ENCODE measurements at places on chromosomes 1 and 21.
A peak's percentile ranks its signal among the peaks of the same experiment; 100 is the strongest.

GRCh38 chr1:91349524-91349923 is 55.1 kb downstream of the HFM1 start:
- no peak for DNase-seq

DNA sequence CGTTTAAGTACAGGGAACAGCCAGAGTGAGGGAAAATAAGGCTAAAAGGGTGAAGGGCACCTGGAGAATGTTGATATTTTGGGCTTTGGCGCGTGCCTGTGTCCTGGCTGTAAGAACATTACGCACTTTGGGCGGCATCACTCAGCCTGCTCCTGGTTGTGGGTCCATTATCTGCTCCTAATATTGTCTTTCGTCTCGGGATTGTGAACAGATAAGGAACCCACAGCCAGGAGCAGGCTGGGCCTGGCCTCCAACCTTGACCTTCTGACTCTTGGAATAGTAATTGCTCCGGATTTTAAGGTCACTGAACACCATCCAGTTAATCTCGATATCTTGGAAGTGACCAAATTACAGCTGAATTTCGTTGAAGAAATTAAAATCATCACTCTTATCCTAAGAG is 61.9 kb downstream of the TCP10L start:
- DNase-seq, result no peak

DNA sequence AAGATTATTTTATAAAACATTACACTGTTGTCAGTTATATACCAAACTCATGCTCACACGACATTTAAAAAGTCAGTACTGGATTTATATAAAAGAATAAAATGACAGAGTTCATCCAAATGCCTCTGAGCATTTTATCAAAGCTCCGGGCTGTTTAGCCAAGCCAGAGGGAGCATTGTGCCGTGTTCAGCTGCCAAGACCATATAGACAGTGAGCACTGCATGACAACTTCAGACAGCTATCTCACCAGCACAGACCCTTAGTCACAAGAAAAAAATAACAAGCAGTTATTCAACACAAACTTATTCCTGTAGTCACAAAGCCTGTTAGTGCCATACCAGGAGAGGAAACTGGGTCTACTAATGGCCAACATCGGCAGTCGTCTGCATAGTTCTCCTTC is 88.0 kb upstream of the PBX1 start:
- no peak for DNase-seq

DNA sequence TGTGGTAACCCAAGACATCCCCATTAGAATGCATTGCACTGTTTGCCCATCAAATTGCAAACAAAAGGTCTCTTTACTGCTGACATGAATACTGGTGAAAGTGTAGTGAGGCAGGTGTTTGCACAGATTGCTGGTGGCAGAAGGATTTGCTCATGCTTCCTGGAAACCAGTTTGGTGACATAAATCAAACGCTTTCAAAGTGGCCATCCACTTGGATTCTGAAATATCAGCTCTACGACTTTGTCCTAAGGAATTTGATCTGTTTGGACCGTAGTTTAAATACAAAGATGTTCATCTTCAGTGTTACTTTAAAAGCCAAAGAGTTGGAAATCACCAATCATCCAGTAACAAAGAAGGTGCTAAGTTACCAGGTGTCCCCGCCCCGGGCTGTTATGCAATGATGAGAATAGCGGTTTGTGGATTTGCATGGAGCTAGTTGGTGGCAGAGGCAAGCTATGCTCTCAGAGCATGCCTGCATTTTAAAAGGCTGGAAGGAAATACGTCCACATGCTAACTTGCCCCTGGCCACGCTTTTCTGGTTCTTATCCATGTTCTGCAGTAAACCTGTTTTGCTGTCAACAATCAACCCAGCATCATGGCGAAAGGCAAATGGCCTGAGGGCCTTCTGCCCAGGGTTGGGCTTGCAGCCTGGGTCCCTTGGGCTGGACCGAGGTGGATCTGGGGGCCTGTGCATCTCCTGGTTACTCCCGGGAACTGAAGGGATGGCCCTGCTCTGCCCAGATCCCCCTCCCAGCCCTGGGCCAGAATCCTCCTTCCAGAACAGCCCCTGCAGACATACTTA is 49.2 kb downstream of the UMODL1 start:
- peak; percentile 85 for DNase-seq

- DNase-seq, result no peak
These were observed 18.0 kb upstream of the ASB17 start for GRCh38 chr1:75950176-75950575.

DNA sequence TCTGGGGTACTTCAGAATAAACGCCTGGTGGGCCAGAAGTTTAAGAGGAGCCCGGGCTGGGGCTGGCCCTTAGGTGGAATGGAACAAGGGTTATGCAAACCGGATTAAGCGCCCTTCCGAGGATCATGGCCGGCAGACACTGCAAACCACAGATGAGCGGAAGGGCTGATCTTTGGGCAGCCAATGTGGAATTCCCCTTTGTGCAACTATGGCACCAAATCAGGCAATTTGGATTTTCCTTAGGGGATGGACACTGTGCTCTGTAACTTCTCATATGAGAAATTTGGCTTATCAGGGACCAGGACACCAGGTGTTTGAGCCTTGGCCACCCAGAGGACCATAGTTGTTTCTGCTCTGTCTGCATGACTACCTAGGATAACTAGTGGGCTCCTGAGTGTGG is 5.7 kb upstream of the IL10 start:
- DNase-seq, result no peak

DNA sequence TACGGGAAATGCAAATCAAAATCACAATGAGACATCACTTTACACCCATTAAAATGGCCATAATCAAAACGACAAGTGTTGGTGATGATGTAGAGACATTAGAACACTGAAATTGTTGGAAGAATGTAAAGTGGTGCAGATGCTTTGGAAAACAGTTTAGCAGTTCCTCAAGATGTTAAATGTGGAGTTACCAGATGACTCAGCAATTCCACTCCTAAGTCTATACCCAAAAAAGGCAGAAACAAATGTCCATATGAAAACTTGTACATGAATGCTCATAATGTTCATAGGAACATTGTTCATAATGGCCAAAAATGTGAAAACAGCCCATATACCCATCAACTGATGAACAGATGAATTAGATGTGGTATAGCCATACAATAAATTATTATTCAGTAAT is 267.4 kb downstream of the KCNH1 start:
- no peak for DNase-seq

GRCh38 chr1:85172684-85173337 is 28.0 kb downstream of the SYDE2 start:
- no peak for DNase-seq

DNA sequence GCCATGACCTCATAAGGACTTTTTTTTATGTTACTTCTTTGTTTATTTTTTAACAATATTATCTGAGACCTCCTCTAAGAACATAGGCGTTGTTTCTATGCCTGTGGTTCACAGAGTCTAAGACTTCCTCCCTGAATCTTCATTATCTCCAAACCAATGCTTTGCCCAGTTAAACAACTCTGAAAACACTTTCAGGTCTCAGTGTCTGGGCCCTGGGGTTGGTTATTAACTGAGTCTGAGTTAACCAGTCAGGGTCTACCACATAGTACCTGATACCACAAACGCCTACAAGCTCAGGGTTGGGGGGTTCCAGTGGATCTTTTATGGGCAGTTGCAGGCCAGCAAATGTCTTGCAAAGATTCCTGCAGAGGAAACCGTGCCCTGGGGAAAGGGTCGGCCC is 138.2 kb downstream of the AJAP1 start:
- DNase-seq, result no peak

GRCh38 chr1:196063294-196063693 is 544.9 kb downstream of the KCNT2 start:
- no peak for DNase-seq

GRCh38 chr1:159821171-159821867 is 5.4 kb upstream of the SLAMF8 start:
- peak; percentile 43 for DNase-seq

DNA sequence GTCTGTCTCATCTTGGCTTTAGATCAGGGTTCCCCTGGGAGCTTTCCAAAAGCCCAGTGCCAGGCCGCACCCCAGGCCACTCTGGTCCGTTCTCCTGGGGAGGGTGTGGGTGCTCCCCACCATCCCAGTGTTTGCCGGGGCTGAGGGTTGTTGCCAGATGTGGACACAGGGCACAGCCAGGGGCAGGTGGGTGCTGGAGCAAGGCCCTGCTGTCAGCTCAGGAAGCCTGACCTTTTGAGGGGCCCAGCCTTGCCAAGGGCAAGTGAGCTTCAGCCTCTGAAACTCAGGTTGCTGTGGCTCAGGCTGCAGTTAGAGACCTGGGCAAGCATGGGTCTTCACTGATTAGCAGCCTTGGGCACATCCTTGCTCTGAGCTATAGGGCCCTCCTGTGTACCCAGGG is 22.8 kb upstream of the ZBTB21 start:
- DNase-seq, result no peak

GRCh38 chr1:226401355-226402303 is 6.3 kb downstream of the PARP1 start:
- DNase-seq, result no peak

GRCh38 chr1:41175546-41175945 is 66.6 kb downstream of the SCMH1 start:
- DNase-seq, result no peak

GRCh38 chr1:172083191-172083590 is 241.9 kb downstream of the DNM3 start:
- DNase-seq, result no peak

DNA sequence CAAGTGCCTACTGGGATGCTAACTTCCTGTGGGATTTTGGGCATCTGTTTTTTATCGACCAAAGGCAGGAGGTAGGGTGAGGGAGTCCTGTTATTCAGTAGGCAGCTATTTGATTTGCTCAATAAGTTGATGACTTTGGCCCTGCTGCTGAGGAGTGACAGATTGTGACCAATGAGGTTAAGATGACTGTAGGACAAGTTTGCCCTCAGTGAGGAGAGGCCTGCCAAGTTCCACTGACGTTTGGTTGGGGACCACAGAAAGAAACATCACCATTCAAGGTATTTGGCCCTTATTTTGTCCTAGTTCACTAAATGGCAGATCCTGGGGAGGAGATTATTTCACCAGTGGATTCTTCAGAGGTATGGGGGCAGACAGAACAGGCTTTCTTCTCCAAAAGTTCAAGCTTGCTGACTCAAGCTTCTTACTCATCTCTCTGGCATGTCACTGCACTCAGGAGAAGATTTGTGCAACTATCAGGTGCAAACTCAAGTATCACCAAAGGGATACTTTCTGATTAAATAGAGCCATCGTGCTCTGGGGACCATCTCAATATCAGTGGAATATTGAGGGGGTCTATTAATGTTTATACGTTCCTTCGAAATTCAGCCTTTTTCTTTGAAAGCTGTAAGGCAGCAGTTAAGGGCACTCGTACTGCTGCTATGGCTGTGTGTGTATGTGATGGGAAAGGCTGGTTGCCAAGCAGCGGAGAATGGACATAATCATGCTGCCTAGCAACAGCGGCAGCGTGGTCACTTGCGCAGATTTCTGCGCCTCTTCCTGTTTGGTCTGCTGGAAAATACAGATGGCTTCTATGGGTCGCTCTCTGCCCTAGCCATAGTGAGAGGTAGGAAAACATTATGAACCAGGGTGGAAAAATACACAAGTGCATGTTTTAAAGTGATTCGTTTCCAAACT is 78.7 kb downstream of the PBX1 start:
- DNase-seq, result no peak

GRCh38 chr21:37454869-37455503 is 88.4 kb downstream of the DYRK1A start:
- DNase-seq, result no peak

DNA sequence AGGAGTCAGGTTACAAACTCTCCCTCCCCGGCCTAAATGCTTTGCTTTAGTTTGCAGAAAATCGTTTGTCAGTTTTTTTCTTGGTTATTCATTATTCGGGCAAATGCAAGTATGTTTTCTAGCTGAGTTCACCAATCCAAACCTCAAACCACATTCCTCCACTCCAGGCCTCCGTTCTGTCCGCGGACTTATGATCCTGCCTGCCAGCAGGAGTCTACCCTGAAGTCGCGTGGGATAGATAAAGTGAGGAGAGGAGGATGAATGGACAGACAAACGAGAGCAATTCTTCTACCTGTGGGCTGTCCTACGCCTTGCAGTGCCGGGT is 1.3 kb downstream of the ADAMTS1 start:
- no peak for DNase-seq

DNA sequence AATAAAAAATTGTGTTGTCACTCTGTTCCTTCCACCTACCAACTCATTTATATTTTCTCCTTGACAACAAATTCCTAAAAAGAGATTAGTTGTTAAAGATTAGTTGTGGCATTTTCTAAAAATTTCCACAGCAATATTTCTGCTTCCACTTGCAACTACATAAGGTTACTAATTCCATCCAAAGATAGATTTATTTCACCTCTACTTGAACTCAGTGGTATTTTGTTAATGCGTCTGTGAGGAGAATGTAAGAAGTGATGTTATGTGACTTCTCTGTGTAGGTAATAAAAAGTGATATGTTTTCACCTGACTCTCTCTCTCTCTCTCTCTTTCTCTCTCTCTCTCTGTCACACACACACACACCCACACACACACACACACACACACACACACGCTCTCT is 1104.8 kb downstream of the AMY1C start:
- DNase-seq, result no peak

- no peak for DNase-seq
These were observed 4.7 kb downstream of the FAM229A start for GRCh38 chr1:32357614-32358013.

- peak; percentile 52 for DNase-seq
These were observed 40.2 kb upstream of the EPS8L3 start for GRCh38 chr1:109803901-109804331.

- no peak for DNase-seq
These were observed 736 bp upstream of the BARHL2 start for GRCh38 chr1:90717665-90718410.

GRCh38 chr1:100390531-100390930 is 38.2 kb downstream of the CDC14A start:
- DNase-seq, result no peak

DNA sequence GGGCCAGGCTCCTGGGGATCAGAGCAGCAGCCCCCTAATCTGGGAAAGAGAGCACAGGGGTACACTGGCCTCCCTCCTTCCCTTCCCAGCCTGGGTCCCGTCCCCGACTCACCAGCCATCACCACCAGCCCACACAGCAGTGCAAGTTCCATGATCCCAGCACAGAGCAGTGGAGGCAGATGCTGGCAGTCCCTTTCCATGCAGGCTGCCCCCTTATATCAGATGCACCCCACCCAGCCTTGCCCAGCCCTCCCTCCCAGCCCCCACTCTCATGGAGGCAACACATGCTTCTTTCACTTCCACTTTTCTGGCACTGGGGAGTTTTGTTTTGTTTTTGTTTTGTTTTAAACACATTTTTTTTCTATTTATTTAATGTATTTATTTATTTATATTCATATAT is at the start of gene PLA2G2D:
PLA2G2D (minus strand) TSS at position 190 of the 400 bp plus-strand sequence; CDS start at position 152, 38 bp downstream.
- DNase-seq, result no peak

GRCh38 chr21:44737706-44738354 is 26.5 kb upstream of the TSPEAR start:
- DNase-seq, result no peak

DNA sequence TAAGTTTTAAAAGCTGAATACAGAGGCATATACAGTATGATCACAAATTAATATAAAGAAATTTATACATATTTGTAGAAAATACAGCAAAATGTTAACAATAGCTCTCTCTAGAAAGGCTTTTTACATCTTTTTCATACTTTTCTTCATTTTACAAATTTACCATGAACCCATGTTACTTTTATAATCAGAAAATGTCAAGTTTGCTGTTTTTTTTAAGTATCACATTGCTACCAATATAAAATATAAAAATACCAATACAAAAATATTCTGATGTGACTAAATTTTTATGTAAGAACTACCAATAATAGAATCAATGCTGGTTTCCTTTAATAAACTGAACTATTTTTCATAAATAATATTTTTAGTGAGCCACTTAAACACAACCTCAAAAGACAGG is 84.4 kb upstream of the TTC39A start:
- no peak for DNase-seq

- DNase-seq, result no peak
These were observed 171.0 kb downstream of the EIF4G3 start for GRCh38 chr1:21005466-21006239.

- no peak for DNase-seq
These were observed 12.4 kb upstream of the PAPPA2 start for GRCh38 chr1:176450526-176450925.
